ENCODE measurements at places on chromosomes 11 and 22.

GRCh38 chr11:10659339-10660216 is 34.0 kb downstream of the IRAG1 start:
- no peak for DNase-seq

DNA sequence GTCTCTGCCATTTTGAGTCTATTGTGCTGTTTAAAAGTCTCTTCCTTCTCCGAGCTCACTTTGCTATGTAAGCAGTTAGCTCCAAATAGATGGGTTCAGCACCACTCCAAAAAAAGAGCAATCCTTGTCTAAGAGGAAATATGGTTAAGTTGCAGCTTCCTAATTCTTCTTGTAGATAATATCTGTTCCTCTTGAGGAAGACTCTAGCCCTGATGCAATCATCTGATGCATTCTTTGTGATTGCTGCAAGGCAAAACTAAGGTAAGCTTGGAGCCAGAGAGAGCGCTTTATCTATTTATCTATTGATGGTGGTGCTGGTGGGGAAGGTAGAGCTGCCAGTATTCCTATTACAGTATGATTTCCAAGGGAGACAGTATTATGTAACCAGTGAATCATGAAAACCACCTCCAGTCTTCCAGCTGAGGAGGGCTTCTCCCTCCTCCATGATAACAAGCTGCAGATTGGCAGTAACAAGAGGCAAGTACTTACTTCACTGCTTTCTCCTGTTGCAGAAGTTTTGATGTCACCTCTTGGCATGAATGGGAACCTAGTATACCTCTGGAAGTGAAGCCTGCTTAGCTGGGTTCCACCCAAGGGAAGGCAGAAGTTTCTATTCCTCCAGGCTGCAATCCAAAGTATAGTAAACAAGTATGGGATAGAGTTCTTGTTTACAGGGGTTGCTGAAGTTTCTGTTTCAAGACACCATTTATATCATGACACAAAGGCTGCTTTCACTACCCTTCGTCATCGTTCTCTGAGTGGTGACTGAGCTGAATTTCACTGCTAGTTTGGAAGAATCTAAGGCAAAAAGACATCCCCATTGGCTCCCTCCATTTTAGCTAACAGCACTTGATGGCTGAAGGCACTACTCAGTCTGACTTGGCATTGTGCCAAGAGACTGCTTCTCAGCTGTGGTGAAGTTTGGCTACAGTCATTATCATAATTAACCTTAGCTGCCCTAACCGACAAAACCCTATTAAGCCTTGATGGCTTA is 49.7 kb downstream of the FDX1 start:
- no peak for DNase-seq

- no peak for DNase-seq
Measured at GRCh38 chr11:80846979-80847378, 1406.1 kb upstream of the TENM4 start.

DNA sequence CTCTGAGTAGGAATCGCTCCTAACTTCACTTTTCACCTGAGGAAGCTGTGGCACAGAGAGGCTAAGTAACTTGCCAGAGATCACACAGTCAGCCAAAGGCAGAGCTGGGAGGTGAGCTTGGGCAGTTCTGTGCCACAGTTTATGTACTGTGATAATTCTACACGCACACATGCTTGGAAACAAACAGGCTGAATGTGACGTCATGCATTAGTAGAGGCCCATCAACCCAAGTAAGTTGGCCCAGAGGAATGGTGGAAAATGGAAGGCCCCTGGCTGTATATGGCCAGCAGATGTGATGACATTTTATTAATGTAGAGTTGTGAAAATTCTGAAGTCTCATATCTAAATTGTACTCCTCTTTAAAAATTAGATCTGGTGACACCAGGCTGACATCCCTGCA is 394.0 kb downstream of the MIAT start:
- DNase-seq, result no peak
